Fibroblast of the aortic adventitia (primary cell): ENCODE measurements at places on chromosomes 4 and X. TPM values are rescaled to one million over a fixed set of nuclear protein-coding genes. Genes with fewer than 3 reads are reported as not detected.

PDZD11 gene
- 27.0 and 68.0 TPM in 2 replicates for total RNA-seq

NCAPG gene
- total RNA-seq, result 2.0 and 60.1 TPM in 2 replicates

DIPK2B gene
- 0.09 and 0.16 TPM in 2 replicates for total RNA-seq

SERTM2 gene
- not detected in 2 replicates for total RNA-seq

H2AZ1 gene
- total RNA-seq, result 42.3 and 385 TPM in 2 replicates

HPSE gene
- total RNA-seq, result 0.27 and 2.7 TPM in 2 replicates

CLOCK gene
- 24.8 and 39.0 TPM in 2 replicates for total RNA-seq

NAP1L2 gene
- total RNA-seq, result 0.18 and 0.49 TPM in 2 replicates

GBA3 gene
- not detected in 2 replicates for total RNA-seq

SPACA5 gene
- total RNA-seq, result not detected in 2 replicates

SRD5A3 gene
- total RNA-seq, result 4.8 and 22.2 TPM in 2 replicates

NOP14 gene
- total RNA-seq, result 25.6 and 46.7 TPM in 2 replicates

SFRP2 gene
- total RNA-seq, result 0.27 and 1.8 TPM in 2 replicates

LDB2 gene
- 46.6 and 85.9 TPM in 2 replicates for total RNA-seq

DDX53 gene
- total RNA-seq, result not detected in 2 replicates

MAGED2 gene
- 147 and 163 TPM in 2 replicates for total RNA-seq
